ENCODE measurements at places on chromosomes 7 and 10. TPM values are rescaled to one million over a fixed set of nuclear protein-coding genes. Genes with fewer than 3 reads are reported as not detected.

DNA sequence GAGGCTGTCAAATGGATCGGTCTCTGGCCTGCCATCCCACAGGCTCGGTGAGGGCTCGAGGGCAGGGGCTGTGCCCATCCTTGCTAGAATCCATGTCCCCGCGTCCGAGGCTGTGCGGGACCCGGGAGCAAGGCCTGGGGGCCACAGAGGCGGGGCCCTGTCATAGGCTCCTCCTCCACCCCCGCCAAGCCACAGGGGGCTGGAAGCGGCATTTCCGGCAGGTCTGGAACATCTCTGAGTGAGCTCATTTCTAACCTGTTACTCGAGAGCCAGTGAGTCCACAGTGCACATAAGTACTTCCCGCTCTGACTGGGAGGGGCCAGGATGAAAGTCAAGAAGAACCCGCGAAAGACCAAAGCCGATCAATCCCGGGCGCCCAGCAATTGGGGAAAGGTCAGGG, 57.6 kb downstream of the NKX6-2 start:
- no peak for DNase-seq

DNA sequence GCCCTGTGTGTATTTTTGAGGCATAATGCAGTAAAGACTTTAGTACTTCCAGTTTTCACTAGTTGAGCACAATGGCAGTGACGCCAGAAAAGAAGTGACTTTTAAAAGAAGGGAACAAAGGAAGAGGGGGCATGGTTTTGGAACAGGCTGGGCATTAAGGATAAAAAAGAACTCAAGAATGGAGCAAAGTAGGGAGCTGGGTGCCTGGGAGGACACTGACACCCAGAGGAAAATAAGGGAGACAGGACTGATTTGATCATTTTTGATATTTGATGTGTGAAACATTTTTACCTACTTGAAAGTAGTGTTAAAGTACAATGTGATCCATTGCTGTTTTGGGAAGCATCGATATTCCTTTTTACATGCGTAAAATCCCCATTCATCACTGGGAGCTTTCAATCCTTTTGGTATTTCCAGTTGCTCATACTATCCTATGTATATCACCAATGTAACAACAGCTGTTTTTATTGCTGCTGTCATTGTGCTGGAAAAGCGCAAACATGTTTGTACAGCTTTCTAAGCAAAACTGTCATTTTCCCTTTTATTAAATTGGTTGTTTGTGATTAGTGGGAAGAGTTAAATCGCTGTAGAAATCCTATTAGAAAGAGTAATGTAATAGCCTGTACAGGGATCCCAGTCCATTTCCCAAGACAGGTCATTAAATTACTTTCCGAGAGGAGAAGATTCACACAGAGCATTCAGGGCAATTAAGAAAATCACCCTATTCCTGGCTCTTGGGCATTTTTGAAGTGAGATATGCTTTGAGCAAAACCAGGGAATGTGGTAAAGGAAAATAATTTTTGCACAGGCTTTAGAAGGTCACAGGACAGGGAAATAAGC, 85.2 kb downstream of the ADAM12 start:
- DNase-seq: peak; percentile 71

DNA sequence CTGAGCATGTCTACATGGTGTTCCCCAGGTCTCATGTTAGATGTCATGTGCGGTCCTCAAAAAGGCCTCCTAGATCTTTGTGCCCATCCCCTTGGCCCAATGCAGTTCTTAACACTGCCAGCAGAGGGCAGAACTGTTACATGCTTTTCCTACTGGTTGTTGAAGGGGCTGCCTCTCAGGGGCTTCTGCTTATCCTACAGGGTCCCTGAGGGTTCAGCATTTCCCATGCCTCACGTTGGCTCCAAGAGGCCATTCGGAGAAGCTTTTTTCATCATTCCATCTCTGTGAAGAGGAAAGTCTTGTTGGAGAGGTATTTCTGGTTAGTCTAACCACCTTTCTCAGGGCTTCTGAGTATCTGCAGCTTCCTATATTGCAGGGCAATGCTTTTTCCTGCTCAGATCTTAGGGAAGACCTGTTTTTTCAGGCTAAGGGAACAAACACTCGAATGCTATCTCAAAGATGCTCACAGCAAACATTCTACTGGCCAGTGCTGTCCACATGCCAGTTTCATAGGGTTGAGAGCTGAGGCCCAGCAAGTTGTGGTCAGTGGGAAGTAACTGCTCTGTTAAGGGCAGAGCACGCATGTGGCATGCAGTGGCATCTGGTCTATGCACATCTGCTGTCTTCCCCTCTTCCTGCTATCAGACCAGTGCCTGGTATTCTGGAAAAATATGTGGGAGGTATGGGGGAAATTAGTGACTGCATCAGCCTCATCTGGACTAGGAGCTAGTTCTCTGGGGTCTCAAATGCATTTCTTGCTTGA, 31.5 kb downstream of the MBL2 start:
- peak; percentile 45 for DNase-seq

DNA sequence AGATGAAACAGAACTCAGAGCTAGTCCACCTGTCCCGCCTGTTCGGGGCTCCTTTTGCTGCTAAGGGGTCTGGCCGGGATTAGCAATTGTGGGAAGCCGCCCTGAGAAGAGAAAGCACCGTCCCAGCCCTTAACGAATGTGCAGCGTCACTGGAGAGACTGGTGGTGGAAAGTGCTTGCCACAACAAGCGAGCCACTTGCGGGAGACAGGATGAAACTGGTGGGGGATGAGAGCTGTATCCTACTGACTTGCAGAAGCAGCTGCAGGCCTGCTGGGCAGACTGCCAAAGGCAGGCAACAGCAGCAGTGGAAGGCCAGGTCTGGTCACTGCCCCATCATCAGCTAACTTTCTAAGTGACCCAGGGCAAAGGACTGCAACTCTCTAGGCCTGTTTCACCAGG, 95.4 kb downstream of the FAM53B start:
- peak; percentile 83 for DNase-seq

DNA sequence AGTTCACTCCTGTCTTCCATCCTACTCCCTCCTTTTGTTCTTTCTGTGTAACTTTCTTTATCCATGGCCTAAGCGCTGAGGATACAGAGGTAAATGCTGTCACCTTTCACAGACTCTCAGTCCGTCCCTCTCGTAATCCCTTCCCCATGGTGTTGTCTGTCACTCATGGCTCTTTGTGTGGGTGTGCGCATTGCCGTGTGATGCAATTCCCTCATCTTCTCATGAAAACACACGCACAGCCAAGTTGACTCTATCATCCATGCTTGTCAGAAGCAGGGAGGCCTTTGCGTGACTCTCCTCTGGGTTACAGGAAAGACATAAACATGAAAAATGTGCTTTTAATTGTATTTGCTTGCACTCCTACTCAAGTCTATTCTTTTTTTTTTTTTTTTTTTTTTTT, 125.6 kb upstream of the C7orf33 start:
- DNase-seq: no peak

The SLC13A1 gene
- not detected for total RNA-seq

The ITGA8 gene
- 22.5 TPM for total RNA-seq

The CALHM3 gene
- total RNA-seq: 0.15 TPM

The NEURL1 gene
- total RNA-seq: 0.80 TPM
